ENCODE measurements at places on chromosomes 7 and 10. TPM values are rescaled to one million over a fixed set of nuclear protein-coding genes. Genes with fewer than 3 reads are reported as not detected.
A peak's percentile ranks its signal among the peaks of the same experiment; 100 is the strongest.

ADAMTS14 gene
- polyA plus RNA-seq: 0.04 TPM

UCN3 gene
- polyA plus RNA-seq: 0.11 TPM

- no peak for DNase-seq
These were observed 151.4 kb upstream of the ITGB1 start for GRCh38 chr10:33109384-33109783.

- DNase-seq: no peak
These were observed 173.2 kb downstream of the RTKN2 start for GRCh38 chr10:62095181-62096122.

DNA sequence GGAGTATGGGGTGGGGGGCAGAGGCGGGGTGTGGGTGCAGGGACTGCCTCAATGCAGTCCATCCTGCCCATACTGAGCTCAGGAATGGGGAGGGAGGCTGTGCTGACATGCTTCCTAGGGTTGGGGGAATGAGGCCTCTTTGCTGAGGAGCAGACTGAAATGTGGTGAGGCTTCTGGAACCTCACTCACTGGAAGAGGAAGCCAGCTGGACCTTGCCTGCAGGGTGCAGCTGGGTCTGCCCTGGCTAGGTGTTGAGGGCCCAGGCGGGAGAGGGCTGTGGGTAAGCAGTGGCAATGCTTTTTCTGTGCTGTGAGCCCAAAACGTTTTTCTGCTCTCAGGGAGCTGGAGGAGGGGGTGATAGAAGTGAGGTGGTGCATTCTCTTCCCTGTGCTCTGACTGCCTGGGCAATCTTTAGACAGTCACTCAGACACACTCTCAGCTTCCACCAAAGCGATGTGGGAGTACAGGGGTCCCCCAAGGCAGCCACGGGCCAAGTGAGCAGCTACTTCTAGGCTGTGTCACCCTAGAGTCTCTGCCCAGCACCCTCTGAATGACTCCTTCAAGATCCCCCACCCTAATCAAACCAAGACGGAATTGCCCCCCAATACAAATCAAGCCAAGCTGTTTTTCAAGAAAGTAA lies 41.1 kb upstream of the BMPR1A start:
- DNase-seq: no peak

CPN1 gene
- 0.29 TPM for polyA plus RNA-seq

FRMPD2 gene
- 0.33 TPM for polyA plus RNA-seq

EVX1 gene
- 0.08 TPM for polyA plus RNA-seq

- no peak for DNase-seq
These were observed 171.1 kb upstream of the GRB10 start for GRCh38 chr7:50953820-50954219.

- no peak for DNase-seq
These were observed 36.0 kb downstream of the MYOF start for GRCh38 chr10:93445978-93446720.

STEAP1 gene
- polyA plus RNA-seq: 21.0 TPM

DRGX gene
- not detected for polyA plus RNA-seq

DNA sequence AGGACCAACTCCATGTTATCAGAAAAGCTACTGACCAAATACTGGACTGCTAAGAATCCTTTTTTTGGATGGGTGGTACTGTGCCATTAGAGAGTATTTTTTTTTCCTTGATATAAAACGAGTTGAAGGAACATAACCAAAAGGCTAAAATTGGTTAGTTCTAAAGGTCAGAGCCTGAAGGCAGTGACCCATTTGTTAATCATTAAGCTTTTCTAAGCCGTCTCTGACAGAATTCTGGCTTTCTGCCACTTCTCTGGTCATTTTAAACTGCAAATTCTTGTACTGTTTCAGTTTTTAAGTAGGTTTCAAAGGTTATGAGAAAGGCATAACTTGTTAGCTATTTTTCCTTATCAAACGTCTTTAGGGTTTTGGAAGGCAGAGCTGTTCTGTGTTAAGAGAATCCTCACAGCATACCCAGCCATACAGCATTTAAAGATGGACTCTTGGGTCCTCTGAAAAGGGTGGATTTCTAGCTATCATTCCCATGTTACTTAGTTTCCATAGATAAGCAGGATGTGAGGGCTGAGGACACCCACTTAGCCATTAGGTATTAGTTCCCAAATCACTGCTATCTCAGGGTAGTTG lies 196.8 kb downstream of the RNLS start:
- peak; percentile 15 for DNase-seq

SORCS1 gene
- not detected for polyA plus RNA-seq

DNA sequence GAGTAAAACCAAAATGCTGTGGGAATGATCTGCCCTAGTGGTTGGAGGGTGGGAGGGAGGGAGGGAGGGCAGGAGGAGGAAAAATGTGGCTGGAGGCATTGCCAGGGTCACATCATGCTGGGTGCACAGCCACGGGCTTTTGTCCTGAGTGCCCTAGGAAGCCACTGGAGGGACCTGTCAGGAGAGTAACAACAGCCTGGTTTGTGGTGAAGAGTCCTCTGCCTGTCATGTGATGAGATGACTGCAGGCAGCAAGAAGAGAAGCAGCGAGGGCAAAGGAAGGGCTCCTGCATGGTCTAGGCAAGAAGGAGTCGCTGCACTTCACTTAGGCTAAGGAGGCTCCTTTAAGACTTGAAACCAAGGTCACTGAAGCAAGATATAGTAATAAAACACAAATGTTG lies 65.6 kb downstream of the PKD1L1 start:
- no peak for DNase-seq

CALD1 gene
- 150 TPM for polyA plus RNA-seq

- DNase-seq: no peak
These were observed 278.2 kb upstream of the IMMP2L start for GRCh38 chr7:111840528-111840927.

GRCh38 chr7:94003446-94004023 lies 620 bp downstream of the BET1 start:
- DNase-seq: peak; percentile 46

PLAC9 gene
- not detected for polyA plus RNA-seq

- DNase-seq: no peak
These were observed 58.0 kb downstream of the FAM171A1 start for GRCh38 chr10:15313047-15313446.

DNA sequence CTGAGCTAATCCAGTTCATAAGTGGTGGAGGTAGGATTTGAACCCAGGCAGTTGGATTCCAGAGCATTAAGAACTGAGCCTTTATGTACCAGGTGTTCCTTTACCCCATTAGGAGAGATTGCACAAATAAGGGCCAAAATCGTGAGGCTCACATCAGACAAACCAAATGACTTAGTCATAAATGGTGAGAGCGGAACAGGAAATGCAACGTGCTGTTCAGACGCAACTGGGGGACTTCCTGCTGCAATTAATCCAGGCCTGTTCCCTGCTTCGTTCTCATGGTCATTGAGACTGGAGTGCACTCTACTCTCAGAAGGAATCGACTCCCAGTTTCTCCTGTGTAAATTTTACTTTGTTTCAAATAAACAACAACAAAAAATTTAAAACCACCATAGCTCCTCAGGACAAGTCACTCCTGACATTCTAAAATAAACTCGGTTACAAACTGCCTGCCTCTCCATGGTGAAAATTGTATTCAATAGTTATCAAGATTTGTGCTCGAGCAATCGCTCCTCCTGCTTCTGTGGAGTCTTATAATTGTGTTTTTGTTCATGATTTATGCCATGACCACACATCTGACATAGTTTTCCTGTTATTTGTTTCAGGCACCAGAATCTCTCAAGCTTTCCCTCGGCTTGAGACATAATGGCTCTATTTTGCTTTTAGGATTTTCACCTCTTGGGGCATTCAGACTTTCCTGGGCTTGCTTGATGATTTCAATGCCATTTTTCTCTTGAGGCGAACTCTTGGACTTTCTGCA lies 115.3 kb upstream of the BMPER start:
- DNase-seq: no peak

- no peak for DNase-seq
These were observed 404.3 kb upstream of the KLF6 start for GRCh38 chr10:4189281-4189680.
